ENCODE measurements at places on chromosomes 4 and X.

GRCh38 chr4:15929540-15929939, 9.0 kb downstream of the FGFBP1 start:
- no peak for DNase-seq

DNA sequence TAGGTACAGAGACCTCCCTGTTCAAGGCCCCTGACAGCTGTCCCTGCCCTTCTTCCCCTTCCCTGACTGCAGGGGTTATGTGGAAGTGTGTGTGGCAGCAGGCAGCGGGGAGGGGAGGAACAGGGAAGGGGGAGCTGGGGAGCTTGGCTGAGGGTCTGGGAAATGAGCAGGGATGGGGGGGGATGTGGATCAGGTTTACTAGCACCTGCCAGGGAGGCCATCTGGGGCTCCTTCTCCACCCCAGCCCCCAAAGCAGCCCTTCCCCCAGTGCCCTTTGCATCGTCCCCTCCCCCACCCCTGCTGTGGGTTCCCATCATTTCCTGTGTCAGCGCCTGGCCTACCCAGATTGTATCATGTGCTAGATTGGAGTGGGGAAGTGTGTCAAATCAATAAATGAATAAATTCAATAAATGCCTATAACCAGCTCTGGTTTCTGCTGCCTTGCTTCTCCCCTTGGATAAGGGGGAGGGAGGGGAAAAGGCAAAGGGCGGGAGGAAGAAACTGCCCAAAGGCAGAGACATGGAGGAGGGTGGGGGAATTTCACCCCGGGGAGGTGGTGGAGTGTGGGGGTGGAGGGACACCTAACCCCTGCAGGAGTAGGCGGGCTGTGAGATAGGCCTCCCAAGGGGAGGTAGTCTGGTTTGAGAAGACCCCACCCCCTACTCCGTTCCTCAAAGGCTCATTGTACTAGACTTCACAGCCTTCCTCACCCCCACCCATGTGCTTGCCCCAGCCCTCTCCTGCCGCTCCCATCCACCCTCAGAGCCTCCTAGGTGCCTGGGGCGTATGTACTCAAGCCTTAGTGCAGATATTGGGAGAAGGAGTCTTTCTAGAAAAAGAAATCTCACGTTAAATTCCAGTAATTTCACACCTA, 3.2 kb downstream of the CXorf65 start:
- no peak for DNase-seq

- no peak for DNase-seq
Observed at GRCh38 chr4:184476695-184477094, 2.3 kb upstream of the IRF2 start.

DNA sequence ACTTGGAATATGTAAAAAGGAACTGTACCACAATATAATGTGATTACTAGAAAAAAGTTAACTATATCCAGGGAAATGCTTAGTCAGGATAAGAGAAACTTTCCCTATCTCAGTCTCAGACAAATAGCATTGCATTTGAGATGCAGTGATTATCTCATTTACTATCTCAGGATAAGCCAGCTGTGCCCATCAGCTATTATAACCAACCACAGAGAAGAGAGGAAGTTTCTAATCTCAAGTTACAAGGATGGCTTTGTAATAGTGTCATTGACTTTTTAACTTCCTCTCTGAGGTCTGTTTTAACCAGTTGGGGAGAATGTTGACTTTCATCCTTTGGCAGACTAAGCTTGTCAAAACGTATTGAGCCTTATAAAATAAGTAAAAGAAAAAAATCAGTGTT, 56.5 kb downstream of the SNX25 start:
- no peak for DNase-seq

DNA sequence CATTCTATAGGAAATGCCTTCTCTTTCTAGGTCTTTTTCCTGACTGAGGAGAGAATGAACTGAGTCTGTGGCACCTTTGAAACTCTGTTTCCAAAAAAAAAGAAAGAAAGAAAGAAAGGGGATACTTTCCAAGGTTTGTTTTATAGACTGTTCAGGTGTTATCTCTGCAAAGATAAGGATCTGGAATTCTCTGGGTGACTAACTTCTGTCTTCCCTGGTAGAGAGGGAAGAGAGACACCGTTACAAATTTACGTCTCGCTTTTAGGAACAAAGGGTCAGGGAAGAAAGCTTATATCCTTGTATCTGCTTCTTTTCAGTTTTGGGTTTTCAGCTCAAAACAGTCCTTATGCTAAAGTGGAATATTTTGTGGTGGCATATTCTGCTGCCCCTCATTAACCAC, 314.1 kb downstream of the RAPGEF2 start:
- no peak for DNase-seq

DNA sequence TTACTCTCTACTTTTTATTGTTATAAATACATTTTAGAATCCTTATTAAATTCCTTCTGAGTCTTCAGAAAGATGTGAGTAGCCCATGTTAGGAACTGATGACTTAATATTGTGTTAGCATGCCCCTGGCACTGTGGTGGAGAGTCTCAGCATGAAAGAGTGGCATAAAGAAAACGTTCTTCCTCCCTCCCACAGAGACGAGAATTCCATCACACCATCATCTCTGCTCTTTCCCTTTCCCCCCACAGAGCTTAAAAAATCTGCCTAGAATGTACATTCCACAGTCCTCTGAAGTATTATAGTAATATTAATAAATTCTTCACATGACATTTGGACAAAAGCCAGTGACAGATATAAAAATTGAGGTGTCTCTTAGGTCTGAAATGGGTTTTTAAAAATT, 117.8 kb upstream of the DKK2 start:
- no peak for DNase-seq

DNA sequence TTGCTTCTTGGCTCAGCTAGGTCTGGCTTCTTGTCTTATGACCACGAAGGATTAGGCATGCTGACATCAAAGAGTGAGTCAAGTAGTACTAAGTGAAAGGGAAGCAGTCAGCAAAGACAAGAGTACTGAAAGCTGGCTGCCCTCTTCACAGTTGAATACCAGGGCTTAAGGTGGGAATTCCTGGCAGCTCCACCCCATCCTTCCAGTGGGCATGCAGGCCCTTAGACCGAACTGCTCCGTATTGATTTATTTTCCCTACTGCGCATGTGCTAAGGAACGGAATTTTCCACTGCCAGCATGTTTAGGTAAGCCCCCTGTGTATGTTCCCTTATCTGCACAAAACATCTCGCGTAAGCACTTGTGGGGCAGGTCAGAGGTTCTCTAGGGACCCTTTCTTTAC, 2320.1 kb downstream of the ARAP2 start:
- DNase-seq = no peak

DNA sequence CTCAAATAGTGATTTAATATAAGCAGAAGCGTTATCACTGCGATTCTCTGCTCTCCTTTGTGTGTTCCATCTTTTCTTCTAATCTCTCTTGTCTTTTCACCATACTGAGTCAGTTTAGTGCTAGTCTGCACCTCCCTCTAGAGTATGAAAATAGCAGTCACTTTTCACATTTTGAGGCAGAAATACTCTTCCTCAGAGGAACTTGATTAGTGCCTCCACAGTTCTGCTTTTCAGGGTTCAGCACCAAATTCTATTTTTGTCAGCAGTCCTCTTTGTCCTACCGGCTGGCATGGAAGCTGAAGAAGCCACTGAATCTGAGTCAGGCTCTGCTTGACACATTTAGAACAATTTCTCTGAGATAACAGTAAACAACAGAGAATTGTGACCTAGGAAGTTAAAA, 49.7 kb upstream of the ANKRD17 start:
- DNase-seq = no peak

DNA sequence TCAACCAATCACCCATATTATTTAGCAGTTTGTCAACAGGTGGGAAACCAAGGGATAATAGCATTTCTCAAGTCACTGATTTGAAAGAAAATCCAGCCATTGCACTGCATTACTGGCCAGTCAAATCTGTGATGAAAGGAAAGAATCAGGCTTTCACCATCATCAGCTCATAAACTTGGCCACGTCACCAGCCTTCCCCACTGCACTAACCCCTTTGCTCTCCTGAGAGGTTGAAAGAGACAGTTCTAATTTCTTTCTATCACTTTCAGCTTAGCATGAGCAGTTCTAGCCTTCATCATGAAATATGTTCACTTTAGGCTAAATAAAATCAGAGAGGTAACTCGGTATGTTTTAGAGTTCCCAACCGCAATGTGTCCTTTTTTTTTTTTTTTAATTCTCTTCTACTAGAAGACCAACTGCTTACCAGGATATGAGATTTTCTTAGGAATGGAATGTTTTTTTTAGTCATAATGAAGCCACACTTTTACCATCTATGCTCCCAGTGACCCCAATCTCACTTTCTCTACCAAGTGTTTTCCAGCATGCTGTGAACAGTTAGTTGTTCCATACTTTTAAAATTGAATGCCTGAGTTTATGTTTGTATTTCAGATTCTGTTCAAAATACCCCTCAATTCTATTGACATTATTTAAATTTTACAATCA, 55.7 kb upstream of the SLC7A11 start:
- no peak for DNase-seq

DNA sequence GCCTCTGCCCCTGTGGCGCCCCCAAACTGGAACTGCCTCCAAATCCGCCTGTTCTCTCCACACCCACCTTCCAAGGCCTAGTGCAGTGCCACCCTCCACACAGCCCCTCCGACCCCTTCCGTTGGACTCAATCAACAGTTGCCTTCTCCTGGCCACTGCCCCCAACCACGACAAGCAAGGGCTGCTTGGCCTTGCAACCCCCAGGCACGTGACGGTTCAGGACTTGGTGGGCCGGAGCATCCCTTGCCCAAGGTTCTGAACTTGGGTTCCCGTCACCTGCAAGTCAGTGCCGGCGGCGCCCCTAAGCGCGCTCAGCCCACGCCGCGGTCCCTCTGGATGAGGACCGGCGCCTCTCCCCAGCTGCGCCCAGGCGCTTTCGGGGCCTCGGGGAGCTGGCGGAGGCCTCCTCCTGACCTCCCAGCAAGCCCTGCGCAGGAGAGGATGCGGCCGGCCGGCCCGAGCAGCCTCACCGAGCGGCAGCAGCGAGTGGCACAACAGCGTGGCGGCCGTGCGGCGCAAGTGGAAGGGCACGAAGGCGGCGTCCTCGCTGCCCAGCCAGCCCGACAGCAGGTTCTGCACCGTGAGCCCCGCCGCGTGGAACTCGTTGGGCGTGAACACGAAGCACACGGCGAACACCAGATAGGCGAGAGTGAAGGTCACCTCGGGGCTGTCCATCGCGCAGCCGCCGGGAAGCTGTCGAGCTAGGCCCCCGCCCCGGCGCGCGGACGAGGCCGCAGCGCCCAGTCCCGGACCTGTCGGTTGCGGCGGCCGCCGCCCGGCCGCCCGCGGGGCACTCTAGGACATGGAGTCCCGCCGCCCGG, 750 bp downstream of the TMEM129 start:
- DNase-seq = no peak

GRCh38 chr4:183907871-183908683, 3.0 kb downstream of the STOX2 start:
- no peak for DNase-seq

GRCh38 chr4:158397781-158398180, 123.9 kb upstream of the RXFP1 start:
- no peak for DNase-seq
